ENCODE measurements at places on chromosomes 16 and 17.

GRCh38 chr17:82419540-82419939 is 1.2 kb upstream of the OGFOD3 start:
- DNase-seq: no peak

GRCh38 chr16:5922686-5923085 is 825.1 kb upstream of the EEF2KMT start:
- no peak for DNase-seq

GRCh38 chr17:65017207-65017774 is 39.2 kb downstream of the GNA13 start:
- no peak for DNase-seq

DNA sequence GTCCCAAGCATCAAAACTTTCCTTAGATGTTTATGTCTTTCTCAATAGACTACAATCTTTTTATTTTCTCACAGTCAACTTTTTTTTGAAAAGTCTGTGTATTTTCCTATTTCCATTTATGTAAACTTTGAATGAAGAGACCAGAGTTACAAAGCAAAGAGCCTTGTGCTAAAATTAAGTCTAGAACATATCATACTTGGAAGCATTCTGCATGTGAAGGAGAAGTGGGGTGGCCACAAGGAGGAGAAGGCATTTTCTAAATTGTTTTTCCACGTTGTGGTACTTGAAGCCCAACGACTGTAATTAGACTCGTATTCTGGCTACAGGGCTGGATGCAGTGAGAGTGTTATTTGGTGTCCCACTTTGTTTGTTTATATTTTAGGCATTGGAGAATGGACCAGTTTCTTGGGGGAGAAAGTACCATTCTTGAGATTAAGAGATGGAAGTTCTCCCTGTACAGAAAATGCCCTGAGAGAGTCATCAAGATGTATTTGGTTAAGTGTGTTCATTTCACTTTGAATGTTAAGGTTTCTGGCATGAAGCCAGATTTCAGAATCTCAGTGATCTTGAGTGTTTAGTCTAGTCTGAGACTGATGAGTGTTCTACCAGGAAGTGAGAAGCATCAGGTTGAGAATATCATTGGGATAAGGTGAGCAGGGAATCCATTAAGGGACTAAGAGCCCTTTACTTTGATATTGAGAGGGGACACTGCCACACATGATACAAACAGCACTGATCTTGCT is 71.6 kb downstream of the MAP2K6 start:
- DNase-seq: no peak

DNA sequence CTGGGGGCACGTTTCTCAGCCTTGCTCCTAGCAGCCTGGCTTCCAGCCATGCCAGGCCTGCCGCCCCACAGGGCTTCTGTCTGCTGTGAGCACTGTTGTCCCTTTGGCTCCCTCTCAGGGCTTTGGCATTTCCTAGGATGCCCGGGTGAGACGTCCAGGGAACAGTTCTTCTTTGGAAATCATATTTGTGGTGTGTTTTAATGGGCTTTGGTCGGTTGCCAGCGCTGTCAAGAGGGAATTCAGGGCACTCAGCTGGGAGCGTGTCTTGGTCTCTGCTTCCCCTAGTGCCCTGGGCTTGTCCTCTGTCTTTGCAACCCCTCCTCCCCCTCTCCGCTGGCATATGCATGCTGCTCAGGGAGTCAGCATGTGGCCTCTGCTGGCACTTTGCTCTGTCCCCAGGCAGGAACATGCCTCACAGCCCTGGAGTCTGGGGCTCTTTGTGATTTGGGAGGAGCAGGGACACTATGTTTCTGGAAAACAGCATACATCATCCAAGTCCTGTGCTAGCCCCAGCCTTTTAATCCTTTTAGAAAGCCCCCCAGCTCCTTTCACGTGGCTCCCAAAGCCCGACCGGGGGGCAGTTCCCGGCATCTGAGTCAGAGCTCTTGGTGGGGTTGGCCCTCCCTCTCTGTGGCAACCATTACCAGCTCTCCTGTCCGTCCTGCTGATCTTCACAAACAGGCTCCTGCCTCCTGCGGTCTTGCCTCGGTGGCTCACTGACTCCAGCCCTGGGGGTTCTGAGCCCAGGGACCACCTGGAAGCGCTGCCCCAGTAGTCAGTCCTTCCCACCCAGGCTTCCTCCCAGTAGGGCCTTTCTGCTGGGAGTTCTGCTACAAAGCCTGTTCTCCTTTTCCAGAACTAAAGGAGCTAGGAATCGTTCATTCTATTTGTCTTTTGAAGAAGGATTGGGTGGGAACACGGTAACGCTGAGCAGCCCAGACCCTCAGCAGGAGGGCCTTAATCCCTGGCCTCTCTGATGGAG is 26.7 kb downstream of the SAP30BP start:
- no peak for DNase-seq

DNA sequence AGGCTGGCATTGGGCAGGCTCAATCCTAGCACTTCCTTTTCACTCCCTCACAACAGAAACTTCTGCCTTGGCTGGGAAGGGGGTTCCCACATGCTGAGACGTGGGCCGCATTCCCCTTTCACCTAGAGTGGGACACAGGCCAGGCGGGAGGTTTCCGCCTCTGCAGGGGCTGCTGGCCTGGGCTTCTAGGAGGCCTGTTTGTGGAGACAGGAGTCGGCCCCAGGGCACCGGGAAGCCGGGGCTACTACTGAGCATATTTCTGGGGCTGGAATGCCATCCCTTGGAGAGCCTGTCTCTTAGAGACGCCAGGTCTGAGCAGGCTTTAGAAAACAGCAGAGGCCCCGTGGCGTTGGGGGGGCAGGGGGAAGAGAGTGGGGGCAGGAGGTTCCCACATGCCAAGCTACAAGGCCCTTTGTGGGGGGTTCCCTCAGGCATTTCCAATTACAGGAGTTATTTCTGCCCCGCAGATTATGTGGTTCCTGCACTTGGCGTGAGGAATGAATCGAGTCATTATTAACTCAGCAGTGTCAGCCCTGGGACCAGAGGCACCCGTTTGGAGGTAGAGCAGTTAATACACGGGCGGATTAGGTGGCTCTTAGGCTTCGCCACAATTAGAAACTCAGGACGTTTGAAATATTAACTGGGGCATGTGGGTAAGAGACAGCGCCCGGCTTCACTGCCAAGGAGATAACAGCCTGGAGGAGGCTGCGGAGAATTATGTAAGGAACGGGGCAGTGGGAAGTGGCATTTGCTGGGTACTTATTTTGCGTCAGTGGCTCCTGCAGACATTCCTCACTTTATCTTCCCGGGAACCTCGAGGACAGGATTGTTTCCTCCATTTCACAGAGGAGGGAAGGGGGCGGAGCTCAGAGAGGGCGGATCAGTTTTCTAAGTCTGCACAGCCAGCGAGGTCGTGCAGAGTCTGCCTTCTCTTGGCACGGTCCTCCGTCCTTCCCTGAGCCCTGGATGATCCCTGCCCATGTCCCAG is 162.5 kb downstream of the MAF start:
- no peak for DNase-seq
